NCI-H2081 (cell line): ENCODE measurements at places on chromosomes 12 and 14.

DNA sequence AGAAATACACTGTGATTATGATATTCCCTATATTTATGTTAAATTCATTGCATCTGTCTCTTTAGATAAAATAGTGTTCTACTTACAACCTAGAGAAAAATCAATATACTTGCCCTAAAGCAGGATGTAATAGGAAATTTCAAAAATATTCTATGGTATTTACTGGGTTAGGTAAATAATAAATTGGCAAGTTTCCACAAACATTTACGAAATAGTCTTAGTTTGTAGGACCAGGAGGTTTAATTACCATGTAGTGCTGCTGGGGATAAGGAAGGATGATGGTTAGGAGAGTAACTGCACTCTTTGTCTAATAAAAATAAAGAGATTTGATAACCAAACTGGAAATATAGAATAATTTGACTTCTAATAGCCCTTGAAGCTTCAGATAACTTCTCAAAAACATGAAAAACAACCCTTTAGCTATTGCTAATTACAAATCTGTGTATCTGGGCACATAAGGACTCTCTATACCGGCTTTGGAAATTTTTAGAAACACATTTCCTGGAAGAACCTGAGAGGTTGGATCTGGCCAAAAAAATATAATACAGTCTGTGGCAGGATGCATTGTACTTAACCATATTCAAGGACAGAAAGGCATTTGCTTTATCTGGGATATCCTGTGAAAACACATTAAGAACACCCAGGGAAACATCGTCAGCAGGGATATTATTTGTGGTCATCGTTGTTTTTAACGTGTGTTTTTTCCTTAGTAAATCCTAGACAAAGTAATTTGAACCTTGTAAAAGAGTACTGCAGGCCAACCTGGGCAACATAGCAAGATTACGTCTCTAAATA lies 36.7 kb upstream of the TMCC3 start:
- no peak for DNase-seq

DNA sequence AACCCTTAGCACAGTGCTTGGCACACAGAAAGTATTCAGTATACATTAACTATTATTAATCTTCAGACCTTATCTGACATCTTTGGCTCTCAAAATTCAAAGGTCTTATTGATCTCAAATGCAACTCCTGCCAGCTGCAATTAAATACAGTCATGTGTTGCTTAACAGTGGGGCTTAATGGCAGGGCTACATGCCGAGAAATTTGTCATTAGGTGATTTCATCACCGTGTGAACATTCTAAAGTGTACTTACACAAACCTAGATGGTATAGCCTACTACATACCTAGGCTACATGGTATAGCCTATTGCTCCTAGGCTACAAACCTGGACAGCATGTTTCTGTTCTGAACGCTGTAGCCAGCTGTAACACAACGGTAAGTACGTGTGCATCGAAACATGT lies 156.3 kb upstream of the TMCC3 start:
- DNase-seq: no peak

DNA sequence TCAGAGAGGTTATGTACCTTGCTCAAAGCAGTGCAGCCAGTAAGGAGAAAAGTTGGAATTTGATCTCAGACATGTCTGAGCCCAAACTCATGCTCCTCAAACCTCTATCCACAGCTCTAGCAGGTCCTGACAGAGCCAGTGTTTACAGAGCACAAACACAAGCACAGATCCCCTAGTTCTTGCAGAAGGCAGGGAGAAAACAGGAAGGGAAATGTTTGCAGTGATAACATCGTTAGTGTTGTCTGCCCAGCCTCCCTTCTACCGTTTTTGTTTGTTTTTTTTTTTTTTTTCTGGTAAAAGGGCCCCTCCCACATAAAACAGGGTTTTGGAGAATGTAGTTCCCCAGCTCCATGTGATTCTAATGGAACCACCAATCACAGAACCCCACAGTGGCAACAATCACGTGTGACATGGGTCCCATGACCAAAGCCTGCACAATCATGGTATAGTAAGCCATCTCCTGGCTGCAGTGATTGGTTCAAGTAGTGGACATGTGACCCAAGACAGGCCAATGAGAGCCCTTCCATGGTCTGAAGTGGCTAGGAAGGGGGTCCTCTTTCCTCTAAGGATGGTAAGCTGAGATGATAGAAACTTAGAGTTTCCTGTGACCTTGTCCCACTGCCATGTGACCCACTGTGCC lies 513.4 kb downstream of the MED13L start:
- no peak for DNase-seq

DNA sequence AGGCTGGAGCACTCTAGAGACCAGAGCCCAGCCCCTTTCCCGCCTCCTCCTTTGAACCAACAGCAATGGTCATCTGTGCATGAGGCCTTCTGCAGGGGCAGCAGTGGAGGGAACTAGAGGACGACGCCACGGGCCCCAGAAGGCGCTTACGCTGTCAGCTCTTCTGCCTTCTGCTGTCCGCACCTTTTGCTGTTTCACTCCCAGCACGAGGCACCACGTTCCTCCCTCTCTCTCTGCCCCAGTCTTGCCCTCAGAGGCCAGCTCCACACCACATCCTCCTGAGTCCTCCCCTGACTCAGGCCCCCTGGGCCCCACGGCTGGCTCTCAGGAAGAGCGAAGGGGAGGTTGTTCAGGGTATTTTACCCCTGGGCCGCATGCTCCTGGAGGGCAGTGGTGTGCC lies 15.5 kb downstream of the MMAB start:
- no peak for DNase-seq
